NCI-H1092 treated with DMSO at 0.1 percent for 48 hours (cell line): ENCODE measurements at places on chromosomes 12 and 14.

GRCh38 chr14:91753501-91754128, 21.7 kb upstream of the CATSPERB start:
- DNase-seq, result peak; percentile 1

DNA sequence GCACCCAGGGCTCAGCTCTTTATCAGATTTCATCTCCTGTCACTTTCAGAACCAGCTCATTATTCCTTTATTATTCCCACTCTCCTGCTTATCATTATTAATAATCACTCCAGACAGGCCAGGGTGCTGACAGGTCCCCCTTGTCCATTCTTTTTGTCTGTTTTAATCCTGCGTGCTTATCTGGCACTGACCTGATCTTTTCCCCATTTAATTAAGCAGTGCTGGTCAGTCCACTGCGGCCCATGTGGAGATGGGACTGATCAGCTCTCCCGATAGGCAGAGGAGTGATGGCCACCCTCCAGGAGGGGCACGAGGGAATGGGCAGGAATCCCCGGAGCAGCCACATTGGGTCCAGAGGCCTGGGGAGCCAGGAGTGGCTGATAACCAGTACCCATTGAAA, 55.5 kb upstream of the GPATCH2L start:
- DNase-seq, result no peak

GRCh38 chr12:69836015-69836414, 11.0 kb downstream of the MYRFL start:
- no peak for DNase-seq

- DNase-seq, result no peak
Observed at GRCh38 chr14:21059842-21060613, 2.4 kb downstream of the RNASE8 start.

DNA sequence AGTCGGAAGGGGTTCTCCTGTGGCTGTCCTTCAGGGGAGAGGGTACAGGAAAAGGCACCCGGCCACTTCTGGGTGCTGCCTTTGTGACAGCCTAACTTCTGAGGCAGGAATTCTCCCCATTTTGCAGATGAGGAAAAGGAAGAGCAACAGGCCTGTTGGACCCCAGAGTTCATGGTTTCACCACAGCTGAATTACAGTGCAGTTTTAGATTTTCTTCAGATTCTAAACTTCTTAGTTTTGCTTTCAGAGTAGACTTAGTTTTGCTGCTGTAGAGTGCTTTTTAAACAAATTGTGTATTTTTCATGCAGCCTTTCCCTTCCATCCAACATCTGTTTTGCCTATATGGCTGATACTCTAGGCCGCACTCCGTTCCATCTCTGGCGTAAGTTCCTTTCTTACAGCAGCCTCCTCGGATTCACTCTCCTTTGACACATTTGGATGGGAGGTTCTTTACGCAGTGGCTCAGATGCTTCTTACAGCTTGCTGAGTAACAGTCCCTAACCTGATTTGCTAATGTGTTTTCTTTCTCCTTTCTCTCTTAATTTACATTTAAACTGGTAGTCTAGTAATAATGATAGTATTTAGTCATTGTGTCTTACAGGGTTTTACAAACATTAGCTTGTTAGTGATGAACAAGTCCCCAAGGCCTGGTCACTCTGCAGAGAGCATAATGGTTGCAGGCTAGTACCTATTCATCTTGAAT, 7.8 kb downstream of the TRAF3 start:
- DNase-seq, result no peak

GRCh38 chr12:28583701-28584261, 393.5 kb downstream of the CCDC91 start:
- no peak for DNase-seq

DNA sequence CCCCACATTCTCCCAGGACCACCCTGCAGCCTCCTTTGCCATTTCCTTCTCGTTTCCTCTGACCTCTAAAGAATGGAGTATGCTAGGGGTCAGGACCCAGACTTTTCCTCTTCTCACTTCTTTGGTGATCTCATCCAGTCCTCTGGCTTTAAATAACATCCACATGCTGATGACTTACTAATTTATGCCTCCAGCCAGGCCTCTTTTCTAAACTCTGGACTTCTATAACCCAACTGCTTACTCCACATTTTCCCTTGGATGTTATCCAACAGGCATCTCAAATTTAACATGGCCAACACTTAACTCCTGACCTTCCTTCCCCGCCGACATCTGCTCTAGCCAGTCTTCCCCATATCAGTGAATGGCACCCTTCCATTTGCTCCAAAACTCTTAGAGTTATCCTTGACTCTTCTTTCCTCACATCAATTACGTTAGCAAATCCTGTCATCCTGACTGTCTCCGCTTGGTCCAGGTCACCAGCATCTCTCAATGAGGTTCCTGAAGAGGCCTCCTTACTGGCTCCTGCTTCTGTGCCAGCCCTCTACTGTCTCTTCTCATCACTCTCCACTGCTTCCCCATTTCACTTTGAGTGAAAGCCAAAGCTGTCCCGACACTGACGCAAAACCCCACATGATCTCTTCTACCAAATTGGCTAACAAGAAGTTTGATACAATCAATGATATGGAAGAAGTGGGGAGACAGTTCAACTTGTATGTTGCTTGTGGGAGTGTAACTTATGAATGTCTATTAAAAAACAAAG, 42.7 kb downstream of the TMBIM6 start:
- DNase-seq, result no peak

DNA sequence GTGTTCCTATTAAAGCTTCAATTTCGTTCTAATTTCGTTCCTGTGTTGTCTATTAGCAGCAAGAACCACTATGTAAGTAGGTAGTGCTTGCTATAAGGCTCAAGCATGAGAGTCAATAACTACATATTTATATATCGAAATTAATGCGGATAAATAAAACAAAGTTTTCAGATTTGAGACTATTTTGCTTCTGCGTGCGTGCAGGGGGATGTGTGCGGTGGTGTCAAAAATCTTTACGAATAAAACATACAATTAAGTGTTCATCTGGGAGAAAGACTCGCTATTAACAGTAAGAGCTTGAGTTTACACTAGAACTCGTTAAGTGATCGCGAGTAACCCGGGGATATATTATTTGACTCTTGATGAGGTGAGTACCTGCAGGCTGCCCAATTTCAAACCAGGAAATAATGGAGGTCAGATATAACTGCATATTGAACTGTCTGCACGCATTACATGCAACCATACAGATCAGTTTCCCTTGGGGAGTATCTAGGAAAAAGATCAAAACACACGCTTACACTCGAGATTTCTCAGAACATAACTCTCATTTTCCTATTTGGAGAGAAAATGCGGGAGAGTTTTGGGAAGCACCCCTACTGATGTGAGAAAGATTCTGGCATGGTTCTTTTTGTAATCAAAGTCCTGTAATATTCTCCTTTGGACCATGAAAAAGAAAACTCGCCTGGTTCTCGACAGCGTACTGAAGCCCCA, 813 bp downstream of the TWF1 start:
- DNase-seq, result peak; percentile 70

GRCh38 chr12:53530061-53530460, 22.8 kb upstream of the NPFF start:
- DNase-seq, result no peak

GRCh38 chr12:84641940-84642545, 270.6 kb downstream of the SLC6A15 start:
- peak; percentile 53 for DNase-seq

- no peak for DNase-seq
Observed at GRCh38 chr12:4802841-4803240, 82.6 kb downstream of the GALNT8 start.

GRCh38 chr12:2749580-2749979, 45.2 kb upstream of the FKBP4 start:
- no peak for DNase-seq

DNA sequence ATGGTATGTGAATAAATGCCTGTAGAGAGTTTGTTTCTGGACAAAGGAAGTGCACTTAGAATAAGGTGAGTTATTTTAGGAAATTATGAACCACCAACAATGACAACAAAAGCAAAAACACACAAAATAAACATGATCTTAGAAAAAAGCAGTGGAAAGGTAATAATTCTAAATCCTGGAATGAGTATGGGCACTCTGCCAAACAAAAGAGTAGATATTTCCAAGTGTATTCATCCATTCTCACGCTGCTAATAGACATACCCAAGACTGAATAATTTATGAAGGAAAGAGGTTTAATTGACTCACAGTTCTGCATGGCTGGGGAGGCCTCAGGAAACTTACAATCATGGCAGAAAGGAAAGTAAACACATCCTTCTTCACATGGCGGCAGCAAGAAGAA, 269.3 kb upstream of the NPAS3 start:
- DNase-seq, result no peak

- DNase-seq, result no peak
Observed at GRCh38 chr14:20482382-20482781, 13.2 kb downstream of the PNP start.

- DNase-seq, result no peak
Observed at GRCh38 chr12:24544368-24544767, 404.5 kb downstream of the BCAT1 start.

DNA sequence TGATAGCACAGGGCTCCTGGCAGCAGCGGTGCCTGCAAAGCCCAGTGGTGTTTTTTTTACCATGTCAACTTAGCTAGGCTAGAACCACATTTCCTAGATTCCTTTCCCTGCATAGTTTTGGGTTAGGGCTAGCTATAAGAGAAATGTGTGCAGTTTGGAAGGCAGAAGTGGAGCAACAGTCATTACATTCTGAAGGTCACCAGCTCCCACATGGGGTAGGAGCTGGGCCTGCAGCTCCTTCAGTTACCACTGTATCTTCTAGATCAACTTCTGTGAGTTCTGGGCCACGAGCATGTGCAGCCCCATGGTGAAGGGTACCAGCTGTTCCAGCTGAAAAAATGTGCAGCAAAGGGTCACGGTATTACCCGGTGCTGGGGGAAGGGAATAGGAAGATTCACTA, 2.3 kb upstream of the SLC25A3 start:
- no peak for DNase-seq

DNA sequence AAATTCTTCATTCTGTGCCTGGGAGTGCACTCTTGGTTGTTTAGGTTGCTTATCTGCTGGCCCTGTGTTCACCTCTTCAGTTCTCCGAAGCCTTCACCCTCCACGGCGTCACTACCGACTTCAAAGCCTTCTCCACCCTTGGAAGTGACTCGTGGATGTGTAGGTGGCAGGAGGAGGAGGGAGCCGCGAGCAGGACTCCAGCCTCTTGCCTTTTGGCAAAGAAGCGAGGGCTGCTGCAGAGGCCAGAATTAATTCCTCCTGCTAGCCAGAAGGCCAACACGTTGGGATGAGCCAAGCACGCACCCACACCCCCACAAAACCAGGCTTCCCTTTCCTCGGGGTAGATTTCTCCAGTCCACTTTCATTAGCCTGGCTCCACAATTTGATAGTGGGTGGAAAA, 86.5 kb downstream of the TBX5 start:
- DNase-seq, result no peak

- no peak for DNase-seq
Observed at GRCh38 chr14:29028973-29029582, 262.5 kb downstream of the FOXG1 start.

DNA sequence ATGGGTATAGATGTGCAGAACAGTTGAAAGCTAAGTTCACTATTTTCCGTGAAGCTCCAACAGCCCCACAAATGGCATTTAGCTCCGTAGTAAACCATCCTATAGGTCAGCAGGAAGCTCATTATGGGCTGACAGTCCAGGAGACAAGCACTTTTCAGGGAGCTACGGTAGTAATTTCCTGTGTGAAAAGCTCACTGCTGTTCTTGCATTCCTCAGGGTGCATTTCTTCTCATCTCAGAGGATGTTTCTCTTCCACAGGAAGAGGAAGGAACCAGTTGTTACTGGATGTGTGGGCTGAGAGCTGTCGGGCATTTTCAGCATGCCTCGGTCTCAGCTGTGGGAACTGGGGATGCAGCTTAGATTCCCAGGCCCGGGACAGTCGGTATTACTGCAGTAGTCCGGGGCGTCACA, 72.8 kb downstream of the GALNT4 start:
- no peak for DNase-seq

DNA sequence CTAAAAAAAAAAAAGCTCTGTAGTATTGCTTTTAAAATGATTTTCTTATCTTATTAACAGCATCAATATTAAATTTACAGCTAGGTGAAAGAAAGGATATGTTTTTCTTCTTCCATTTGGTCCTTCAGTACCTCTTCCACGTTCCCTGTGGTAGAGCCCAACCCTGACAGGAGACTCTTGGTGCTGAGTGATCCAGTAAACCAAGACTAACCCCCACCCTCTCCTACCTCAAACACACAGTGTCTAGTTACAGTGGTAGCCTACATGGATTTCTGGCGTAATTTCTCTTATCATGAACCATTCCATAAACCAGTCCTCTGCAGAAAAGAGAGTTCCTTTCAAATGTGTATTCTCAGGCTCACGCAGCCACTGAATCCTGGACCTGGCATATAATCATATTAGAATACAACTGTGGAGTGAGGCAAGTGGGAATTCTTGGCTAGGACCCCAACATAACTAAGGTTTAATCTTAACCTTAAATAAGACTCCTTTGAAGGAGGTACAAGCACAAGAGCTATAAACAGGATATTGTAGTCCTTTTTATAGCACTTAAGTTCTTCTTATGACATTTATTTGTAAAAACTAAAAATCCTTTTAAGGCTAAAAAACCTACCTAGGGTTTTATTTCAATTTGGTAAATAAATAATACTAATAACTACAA, 27.1 kb downstream of the TXNRD1 start:
- DNase-seq, result no peak

DNA sequence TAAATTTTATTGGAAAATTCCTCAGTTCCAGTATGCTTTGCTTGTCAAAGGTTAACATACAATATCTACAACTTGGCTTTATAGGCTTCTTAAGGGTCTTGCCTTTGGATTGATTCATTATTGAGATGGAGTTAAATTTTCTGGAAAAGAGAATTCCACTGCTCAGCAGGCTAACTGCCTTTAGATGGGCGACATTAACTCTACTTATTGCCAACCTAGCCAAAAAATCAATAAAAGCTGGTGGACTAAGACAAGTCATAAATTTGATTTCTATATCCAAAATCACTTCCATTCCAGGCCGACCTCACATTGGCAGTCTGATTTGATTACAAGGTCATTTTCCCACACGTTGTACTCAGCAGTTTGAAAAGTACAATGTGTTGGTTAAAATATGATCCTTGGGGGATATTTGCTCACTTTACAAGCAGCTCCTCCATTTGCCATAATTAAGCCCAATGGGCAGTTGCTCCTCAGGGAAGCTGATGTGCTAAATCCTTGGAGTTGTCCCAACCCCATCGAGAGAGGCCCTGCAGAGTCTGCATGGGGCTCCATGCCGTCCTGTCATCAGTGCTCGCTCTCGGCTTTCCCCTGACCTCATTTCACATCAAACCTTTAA, 36.1 kb upstream of the CRY1 start:
- DNase-seq, result peak; percentile 59

GRCh38 chr12:69875416-69875935, 50.4 kb downstream of the MYRFL start:
- no peak for DNase-seq

- DNase-seq, result no peak
Observed at GRCh38 chr14:58637391-58638230, at the start of gene DACT1. Gene DACT1 (plus strand): TSS chr14:58637962. CDS start chr14:58638203, 241 bp downstream.

- no peak for DNase-seq
Observed at GRCh38 chr14:20754308-20754707, 8.6 kb downstream of the EDDM3A start.
